ENCODE measurements at places on chromosomes 1 and 21.

DNA sequence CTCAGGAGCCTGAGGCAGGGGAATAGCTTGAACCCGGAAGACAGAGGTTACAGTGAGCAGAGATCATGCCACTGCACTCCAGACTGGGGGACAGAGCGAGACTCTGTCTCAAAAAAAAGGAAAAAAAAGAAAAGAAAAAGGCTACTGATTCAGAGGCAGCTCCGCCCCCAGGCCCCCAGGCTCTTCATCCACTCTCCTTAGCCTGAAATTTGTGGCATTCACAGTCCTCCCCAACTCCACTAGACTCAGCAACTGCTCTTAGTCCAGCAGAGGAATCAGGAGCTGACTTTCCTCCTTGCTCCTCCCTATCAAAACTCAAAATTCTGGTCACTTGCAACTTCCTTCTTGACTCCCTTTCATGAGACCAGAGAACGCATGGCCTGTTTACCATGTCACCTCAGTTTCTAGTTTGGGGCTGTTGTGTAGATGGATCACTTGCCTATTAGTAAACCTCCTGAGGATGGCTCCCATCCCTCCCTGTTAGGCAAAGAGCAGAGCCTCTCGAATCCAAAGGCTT, 27.1 kb downstream of the PCAT6 start:
- no peak for DNase-seq

DNA sequence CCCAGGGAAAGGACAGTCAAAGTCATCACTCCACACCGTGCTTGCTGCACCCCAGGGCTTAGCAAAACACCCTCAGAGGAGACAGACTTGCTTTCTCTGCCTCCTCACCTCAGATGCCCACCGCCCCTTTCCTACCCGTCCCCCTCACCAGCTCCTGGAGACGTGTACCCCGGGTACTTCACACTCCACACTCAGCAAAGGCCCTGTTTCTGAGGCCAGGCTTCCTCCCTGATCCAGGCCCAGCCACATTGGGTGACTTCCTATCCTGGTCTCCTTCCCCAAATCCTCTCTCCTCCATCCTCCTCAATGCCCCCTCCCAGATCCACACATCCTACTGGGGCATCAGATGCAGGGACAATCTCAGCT, 116.7 kb downstream of the DMRTB1 start:
- no peak for DNase-seq

DNA sequence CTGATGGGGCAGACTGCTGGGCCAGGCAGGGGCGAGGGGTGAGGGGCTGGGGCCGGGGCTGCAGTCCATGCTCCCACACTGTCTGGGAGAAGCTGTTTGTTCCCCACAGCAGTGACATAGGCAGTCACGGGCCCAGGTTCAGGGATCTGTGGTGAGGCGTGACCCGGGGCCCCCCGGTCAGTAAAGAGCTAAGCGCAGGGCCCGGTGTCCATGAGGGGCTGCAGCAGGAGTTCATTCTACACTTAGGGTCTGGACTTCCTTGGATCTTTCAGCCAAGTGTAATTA, 4.4 kb downstream of the PEX10 start:
- no peak for DNase-seq

DNA sequence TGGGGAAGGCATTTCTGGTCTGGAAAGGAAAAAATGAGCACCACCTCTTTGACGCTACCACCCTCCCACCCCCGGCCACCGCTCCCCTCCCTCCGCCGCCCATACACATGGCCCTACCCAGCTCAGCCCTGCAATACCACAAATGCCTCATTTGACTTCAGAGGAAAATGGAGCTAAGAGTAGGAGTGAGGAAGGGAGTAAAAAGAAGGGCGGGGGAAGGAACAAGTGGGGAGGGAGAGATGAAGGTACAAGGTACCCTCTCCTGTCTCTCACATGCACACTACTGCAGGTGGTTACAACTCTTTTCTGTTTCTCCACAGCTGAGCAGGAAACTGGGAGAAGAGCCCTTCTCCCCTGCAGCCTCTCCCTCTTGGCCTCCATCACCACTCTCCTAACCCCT, 7.1 kb downstream of the SYT2 start:
- DNase-seq: no peak

- peak; percentile 22 for DNase-seq
These were observed at the start of gene LPAR3 for GRCh38 chr1:84892705-84893618. Gene LPAR3 (minus strand): TSS chr1:84893206. CDS start chr1:84866120, 27,086 bp downstream.

DNA sequence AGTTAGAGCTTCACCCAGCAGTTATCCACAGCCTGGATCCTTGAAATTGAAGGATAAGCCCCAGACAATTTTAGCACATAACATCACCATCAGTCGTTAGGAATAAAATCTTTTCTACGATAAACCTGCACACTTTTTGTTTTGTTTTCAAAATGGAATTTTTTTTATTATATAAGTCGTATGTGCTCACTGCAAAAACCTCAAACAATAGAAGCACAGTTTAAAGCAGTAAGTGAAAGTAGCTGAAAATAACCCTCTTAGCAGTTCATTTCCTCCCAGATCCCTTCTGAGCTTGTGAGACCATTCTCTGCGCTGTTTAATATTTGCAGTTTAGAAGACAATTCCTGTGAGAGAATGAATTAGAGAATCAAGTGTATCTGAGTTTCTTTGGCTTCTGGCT, 38.3 kb downstream of the ELK4 start:
- DNase-seq: no peak

GRCh38 chr21:44462834-44463200, 7.5 kb downstream of the LRRC3 start:
- no peak for DNase-seq

DNA sequence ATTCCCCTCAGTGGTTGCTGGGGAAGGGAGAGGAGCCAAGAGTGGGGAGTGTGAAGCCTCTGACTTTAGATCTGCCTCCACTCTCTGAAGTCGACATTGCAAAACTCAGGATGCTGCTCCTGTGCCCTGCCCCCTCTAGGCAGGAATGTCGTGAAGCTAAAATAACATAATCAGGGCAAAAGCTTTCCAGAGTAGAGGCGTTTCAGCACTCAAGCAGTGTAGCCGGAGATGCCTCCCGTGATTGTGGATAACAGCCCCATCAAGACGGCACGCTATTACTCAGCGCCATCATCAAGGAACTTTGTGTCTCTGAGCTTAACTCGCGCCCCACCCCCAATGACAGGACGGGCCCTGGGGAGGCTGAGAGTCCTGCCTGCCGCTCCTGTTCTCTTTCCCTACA, 60.0 kb downstream of the FBXO2 start:
- no peak for DNase-seq

GRCh38 chr1:174023440-174023839, 1.3 kb upstream of the RC3H1 start:
- peak; percentile 15 for DNase-seq

GRCh38 chr1:234917495-234918180, 211.0 kb downstream of the TOMM20 start:
- no peak for DNase-seq

- no peak for DNase-seq
These were observed 1.4 kb downstream of the TRIM17 start for GRCh38 chr1:228415221-228415620.
